ENCODE measurements at places on chromosomes 4 and X.

DNA sequence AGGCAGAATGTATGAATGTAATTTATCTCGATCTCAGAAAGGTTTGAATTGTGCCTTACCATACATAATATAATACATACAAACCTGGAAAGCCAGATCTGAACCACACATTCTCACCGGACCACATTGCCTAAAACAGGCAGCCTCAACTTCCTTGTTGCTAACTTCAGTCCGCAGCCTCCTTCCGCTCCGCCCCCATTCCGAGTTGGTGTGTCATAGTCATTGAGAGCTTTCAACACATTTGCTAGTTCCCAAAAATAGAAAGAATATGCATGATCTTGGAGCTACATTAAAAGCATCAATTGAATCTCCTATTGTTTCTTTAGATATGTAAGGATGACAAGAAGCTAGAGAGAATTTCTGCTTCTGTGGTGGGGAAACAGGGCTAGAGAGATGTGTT, 127.2 kb downstream of the ARHGEF9 start:
- DNase-seq = no peak

GRCh38 chr4:2125023-2125422, 65.9 kb downstream of the NAT8L start:
- DNase-seq = no peak

GRCh38 chr4:40240040-40240653, 43.3 kb downstream of the RHOH start:
- no peak for DNase-seq

DNA sequence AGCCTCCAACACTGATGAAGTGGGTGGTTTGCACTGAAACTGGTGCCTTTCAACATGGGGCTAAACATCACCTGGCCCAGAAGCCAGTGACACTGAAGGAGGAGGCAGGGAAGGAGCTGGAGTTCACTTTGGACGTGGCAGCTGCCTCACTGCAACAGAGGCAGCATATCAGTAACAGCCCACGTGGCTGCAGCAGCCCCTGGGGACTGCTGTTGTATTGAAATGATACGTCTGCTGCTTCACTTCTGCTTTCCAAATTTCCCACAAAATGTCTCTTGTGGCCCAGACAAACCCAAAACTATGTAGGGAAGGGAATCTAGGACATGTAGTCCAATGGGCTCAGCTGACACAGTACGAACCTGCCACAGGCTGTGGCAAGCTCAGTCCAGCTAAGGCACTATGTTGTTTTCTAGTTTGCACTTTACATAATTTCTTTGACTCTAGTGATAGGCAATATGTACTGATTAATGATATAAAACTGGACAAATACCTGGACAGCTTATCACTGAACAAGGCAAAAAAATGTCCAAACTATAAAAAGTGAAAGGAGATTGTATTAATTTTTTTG, 84.7 kb upstream of the RAPGEF2 start:
- DNase-seq = no peak

- DNase-seq = no peak
Measured at GRCh38 chr4:189548484-189549125, 392.1 kb upstream of the FRG1 start.

- DNase-seq = no peak
Measured at GRCh38 chr4:188106454-188106853, 2.9 kb downstream of the TRIML2 start.

GRCh38 chrX:54419559-54420302, 20.5 kb upstream of the TSR2 start:
- DNase-seq = no peak

- DNase-seq = no peak
Measured at GRCh38 chr4:1187182-1187581, 14.8 kb upstream of the SPON2 start.

GRCh38 chrX:23276475-23276874, 58.2 kb upstream of the PTCHD1 start:
- no peak for DNase-seq

DNA sequence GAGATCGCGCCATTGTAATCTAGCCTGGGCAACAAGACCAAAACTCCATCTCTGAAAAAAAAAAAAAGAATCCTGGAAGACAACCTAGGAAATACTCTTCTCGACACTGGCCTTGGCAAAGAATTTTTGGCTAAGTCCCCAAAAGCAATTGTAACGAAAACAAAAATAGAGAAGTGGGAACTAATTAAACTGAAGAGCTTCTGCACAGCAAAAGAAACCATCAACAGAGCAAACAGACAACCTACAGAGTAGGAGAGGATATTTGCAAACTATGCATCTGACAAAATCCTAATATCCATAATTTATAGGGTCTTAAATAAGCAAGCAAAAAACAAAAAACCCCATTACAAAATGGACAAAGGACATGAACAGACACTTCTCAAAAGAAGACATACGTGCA, 76.5 kb upstream of the DUSP21 start:
- DNase-seq = no peak

GRCh38 chr4:121139533-121140222, 24.4 kb downstream of the TNIP3 start:
- DNase-seq = no peak

DNA sequence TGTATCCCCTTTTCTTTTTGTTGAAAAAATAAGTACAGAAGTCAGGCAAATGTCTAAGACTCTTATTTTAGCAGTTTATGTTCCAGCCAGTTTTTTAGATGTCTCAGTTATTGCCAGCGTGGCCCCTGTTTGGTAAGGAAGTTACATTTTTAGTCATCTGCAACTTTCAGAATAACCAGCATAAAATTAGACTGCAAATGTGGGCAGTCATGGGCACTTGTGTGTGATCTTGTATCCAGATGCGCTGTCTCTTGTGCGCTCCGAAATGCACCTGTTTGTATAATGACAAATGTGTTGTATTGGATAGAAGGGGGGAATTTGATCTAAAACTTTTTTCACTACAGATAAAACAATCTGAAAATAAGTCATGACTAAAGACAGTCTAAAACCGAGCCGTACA, 44.3 kb upstream of the CLCN4 start:
- DNase-seq = no peak

DNA sequence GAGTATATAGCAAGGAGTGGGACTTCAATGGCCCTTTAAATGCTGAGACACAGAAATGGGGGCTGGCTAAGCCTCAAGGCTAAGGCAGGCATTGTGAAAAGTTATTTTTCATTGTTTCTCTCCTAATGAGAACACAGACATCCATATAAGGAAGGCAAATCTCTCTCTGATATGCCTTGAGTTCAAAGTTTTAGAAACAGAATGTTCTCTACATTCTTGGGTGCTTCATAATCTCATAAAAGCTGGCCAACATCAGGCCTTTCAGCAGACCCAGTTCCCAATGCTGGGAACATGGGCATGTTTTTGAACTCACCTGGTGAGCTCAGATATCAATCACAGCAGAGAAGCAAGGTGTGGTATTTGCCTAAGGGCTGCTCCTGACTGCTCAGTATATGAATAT, 19.4 kb upstream of the RAB40A start:
- DNase-seq = no peak

- DNase-seq = no peak
Measured at GRCh38 chr4:6307891-6308290, 38.2 kb downstream of the WFS1 start.

- no peak for DNase-seq
Measured at GRCh38 chrX:134161162-134161561, 75.8 kb upstream of the CCDC160 start.

DNA sequence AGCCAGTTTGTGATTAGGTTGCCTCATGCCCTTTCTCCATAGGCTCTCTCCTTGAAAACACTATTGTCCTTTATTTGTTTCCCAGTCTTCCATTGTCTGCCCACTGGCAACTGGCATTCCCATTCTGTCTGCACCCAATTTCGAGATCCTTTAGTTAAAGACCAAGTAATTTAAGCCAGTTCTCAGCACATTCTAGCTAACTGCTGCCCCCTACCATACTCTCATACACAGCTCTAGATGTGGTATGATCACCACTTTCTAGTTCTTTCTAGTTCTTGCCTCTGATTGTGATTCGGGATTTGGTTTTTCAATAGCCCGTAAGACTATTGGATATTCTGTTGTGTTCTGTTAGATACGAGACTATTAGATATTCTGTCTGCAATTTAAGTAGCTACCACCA, 135.8 kb upstream of the TRPC5 start:
- DNase-seq = no peak

Data from NCI-H1930 (cell line).